Cerebellar nuclear complex (tissue), 1 donor: ENCODE measurements at places on chromosomes 2 and 18.
A peak's percentile ranks its signal among the peaks of the same experiment; 100 is the strongest.

- no peak for DNase-seq
Observed at GRCh38 chr2:104938231-104938941, 84.5 kb downstream of the POU3F3 start.

DNA sequence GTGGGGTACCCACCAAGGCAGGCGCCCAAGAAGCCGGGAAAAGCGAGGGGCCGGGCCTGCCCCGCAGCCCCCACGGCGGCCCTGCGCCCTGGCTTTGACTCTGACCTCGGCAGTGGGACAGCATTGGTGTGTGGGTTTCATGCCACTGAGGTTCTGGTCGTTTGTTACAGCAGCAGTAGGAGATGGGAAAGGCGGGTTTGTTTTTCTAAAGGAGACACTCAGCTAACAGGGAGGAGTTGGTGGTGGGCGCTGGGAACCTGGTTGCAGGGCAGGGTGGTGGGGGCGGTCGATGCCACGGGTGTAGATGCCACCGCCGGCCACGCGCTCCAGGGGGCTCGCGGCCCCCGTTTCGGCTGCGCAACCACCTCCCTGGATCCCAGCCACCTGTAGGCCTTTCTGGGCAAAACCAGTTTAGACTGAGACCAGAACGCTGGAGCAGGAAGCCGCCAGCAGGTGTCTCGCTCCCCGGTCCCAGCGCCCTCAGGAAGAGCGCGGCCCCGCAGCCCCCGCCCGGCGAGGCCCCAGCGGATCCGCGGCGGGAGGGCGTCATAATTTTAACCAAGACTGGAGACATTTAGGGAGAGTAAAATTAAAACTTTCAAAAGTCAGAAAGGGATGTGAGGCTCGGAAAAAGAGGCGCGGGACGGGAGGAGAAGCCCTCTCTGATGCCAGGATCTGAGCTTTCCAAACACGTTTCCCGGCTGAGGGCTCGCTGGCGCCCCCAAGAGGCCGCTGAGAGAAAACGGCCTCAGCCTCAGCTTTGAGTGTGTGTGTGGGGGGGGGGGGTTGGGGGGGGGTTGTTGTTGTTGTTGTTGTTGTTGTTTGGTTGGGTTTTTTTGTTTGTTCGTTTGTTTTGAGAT is 17.4 kb downstream of the CIDEA start:
- DNase-seq, result no peak

- no peak for DNase-seq
Observed at GRCh38 chr2:130854301-130854700, 17.6 kb downstream of the ARHGEF4 start.

GRCh38 chr2:69405306-69405705 is 18.3 kb upstream of the GFPT1 start:
- no peak for DNase-seq

DNA sequence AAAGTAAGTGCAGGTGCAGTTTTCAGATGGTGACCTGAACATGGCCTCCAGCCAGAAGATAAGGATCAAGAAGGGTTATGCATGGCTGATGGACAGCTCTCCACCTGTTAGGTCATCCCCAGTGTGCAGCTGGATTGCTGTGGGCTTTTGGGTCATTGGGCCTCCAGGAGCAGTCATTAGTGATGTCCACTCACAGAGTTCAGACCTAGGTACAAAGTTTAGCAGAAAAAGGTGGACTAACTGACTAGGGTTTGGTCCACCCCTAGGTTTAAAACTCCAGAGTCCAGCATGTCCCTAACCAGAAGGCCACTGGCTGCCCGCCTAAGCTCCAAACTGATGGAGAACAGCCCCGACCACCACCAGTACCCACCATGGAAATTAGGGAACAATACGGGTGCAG is 18.3 kb upstream of the SULT1C2 start:
- DNase-seq, result no peak

GRCh38 chr2:29070526-29070925 is 3.8 kb downstream of the PCARE start:
- DNase-seq, result no peak

DNA sequence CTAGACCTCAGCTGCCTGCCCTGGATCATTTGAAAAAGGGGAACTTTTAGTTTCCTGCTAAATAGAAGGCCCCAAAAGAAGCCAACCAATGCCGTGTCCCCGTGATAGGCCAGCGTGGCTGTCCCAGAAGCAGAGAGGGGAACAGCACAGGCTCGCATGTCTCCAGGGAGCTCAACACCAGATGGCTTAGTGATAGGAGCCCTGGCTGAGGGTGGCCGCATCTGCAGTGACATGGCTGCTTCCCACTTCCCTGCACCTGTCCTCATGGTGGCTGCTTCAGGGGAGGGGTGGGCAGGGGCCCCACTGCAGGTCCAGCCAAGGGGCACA is 79.6 kb downstream of the MBP start:
- no peak for DNase-seq

DNA sequence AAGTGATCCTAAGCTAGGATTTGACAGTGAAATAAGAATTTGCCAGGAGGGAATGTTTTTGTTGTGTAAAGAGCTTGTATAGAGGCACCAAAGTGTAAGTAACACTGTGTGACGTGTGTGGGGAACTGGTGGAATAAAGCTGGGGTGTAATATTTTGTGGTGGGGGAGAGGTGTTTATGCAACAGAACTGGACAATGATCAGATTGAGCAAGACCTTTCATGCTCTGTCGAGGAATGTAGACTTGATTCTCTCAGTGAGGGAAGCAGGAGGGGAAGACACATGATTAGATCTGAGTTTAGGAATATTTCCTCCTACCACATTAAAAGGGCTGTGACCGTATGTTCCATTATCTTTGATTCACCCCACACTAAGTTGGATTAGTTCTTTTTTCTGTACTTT is 43.6 kb downstream of the EFEMP1 start:
- no peak for DNase-seq

DNA sequence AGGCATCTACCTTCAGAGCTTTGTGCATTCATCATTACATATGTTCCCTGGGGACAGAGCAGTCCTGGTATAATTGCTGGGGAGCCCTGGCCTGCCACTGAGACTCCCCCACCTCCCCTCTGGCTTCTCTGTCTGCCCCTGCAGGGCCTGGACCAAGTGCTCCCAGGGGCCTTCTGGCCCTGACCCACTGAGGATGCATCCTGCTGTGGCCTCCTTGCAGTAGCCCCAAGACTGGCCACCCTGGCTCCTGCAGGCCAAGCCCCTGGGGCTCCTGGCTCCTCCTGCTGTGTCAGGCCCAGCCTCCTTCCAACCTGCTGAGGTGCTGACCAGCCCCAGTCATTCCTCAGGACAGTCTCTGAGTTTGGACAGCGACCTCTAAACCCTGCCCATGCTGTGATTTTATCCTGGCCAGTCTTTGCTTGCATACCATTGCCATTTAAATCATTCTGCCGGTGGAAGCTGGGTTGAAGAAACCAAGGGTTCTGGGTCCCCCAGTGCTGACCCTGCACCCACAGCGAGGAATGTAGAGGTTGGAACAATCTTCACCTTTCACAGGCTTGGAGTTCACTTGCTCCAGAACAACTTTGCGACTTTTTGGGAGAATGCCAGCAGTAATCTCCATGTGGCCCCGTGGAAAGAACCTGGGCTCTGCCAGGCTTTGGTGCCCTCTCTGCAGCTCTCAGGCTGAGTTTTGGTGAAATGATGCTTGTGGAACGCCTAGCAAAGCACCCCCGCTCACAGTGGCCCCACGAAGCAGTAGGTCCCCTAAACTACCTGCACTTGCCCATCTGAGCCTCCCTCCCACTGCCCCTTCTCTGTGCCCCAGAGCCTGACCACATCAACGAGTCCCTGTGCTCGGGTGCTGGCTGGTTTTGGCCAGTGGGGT is 167.3 kb upstream of the GLI2 start:
- DNase-seq, result no peak

DNA sequence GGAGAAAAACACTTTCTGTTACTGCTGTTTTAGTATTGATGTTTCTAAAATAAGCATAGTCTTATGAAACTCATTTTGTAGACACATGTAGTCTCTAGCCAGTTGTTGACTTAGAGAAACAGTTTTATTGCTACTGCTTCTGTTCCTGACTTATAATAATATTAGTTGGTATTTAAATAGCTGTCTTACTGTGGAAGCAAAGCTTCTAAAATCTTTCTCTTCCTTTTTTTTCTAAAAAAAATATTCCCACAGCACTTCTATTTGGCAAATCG is 121.8 kb downstream of the MTX2 start:
- DNase-seq, result no peak

DNA sequence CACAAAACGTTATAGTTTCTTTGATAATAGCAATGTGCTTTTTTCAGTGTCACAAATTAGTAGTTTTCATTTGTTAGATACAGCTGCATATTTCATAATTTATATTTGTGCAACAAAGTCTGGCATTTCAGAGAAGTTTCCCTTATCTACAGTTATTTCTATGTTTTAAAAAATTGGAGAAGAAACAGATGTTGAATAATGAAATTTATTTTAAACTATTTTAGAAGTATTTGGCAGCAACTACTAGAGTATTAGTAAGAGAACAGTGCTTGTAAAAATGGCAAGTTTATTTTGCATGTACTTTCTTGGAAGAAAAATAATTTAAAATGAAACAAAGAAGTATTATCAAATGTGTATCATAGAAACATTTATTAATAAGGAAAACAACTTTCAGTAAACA is 68.6 kb upstream of the COL5A2 start:
- no peak for DNase-seq

DNA sequence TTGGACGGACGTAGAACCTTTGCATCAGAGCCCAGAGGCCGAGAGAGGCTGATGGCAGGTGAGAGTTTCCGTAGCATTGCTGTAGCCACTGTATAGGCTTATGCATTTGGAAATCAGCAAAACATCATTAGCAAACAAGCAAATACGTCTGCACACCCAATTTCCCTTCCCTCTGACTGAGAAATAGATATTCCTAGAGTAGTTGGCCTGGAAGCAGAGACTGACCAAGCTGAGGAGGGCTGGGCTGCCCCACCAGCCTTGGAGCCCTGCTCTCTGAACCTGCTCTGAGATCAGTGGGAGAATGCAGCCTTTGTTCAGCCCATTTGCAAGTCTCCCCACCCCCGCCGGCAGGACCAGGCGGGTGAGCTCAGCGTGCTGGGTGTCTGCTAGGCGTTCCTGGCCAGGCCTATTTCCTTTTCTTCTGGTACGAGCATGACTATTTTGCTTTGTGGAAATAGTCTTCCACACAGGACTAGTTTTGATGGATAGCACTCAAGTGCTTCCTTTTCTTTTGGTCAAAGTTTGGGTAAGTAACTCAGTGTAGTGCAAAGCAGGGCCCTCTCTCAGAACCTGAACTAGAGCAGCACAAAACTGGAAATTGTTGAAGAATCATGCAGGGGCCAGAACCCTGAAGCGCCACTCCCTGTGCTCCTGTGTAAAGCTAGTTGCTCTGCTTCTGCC is 21.9 kb upstream of the RNF149 start:
- DNase-seq, result no peak

DNA sequence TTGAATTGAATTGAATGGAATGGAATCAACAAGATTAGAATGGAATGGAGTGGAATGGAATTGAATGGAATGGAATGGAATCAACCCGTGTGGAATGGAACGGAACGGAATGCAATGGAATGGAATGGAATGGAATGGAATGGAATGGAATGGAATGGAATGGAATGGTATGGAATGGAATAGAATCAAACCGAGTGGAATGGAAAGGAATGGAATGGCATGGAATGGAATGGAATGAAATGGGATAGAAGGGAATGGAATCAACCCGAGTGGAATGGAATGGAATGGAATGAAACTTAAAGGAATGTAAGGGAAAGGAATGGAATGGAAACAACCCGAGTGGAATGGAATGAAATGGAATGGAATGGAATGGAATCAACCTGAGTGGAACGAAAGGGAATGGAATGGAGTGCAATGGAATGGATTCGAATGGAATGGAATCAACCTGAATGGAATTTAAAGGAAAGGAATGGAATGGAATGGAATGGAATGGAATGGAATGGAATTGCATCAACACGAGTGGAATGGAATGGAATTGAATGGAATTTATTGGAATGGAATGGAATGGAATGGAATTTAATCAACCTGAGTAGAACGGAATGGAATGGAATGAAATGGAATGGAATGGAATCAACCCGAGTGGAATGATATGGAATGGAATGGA is 1146.6 kb downstream of the RPIA start:
- no peak for DNase-seq

DNA sequence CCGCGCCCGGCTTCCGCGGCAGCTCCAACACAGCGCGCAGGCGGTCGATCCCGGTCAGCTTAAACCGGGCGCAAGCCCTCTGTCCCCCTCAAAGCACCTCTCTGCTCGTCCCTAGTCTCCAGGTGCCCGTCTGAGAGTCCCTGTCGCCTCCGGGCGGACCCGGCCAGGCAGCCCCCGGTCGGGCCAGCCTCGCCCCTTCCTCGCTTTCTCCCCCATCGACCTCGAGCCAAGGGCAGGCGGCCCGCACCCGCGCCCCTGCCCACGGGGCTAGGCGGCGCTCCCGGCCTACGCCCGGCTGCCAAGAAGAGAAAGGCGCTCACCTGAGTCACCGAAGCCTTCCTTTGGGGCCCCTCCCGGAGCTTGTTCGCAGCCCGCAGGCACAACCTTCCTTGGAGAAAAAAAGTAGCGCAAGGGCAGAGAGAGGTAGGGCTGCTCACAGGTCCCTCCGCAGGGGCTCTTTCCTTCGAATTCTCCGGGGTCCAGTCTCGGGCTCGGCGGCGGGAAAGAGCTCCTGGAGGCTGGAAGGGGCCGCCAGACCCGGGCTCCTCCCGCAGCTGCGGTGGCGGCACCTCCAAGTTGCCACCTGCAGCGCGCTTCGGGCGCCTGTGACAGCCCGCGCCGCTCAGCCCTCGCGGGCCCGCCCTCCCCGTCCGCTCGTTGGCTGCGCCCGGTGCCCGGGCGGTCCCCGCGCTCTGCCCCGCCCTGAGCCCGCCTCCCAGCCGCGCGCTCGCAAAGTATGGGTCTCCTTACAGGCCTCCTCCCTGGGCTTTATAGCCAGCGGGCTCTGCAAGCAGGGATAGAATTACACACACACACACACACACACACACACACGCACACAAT is 86.5 kb upstream of the EPB41L3 start:
- peak; percentile 15 for DNase-seq

DNA sequence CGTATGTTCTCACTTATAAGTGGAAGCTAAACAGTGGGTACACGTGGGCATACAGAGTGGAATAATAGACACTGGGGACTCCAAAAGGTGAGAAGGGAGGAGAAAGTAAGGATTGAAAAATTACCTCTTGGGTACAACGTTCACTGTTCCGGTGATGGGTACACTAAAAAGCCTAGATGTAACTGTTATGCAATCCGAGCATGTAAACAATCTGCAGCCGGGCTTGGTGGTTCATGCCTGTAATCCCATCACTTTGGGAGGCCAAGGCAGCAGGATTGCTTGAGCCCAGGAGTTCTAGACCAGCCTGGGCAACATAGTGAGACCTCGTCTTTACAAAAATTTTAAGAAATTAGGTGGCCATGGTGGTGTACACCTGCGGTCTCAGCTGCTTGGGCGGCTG is 33.1 kb upstream of the TTR start:
- DNase-seq, result no peak
